ENCODE measurements at places on chromosomes 5 and 9.

DNA sequence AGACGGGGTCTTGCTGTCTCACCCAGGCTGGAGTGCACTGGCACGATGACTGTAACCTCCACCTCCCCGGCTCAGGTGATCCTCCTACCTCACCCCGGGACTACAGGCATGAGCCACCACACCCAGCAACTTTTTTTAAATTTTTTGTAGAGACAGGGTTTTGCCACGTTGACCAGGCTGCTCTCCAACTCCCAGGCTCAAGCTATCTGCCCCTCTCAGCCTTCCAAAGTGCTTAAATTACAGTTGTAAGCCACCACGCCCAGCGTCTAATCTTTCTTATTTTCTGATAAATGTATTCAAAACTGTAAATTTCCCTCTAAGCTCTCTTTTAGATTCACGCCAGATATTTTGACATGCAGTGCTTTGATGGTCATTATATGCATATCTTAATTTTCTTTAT, 10.3 kb downstream of the FRRS1L start:
- no peak for DNase-seq

GRCh38 chr5:34584165-34584564, 72.0 kb upstream of the RAI14 start:
- no peak for DNase-seq

DNA sequence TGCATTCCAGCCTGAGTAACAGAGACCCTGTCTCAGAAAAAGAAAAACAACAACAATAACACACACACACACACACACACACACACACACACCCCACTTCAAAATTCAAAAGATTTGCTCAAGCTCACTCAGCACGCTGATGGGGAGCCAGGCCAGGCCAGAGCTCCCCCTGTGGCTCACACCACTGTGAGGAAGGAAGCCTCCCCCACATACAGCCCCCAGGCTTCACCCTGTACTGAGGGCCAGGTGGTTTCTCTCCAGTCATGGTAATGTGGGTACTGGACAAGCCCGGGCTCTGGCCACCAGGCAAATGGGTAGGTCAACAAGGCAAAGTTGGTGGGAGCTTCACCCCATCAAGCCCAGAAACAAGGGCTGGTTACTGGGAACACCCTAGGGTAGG, 19.0 kb downstream of the ATOX1 start:
- no peak for DNase-seq

GRCh38 chr9:16191691-16192402, 639.0 kb downstream of the CCDC171 start:
- DNase-seq = peak; percentile 24

DNA sequence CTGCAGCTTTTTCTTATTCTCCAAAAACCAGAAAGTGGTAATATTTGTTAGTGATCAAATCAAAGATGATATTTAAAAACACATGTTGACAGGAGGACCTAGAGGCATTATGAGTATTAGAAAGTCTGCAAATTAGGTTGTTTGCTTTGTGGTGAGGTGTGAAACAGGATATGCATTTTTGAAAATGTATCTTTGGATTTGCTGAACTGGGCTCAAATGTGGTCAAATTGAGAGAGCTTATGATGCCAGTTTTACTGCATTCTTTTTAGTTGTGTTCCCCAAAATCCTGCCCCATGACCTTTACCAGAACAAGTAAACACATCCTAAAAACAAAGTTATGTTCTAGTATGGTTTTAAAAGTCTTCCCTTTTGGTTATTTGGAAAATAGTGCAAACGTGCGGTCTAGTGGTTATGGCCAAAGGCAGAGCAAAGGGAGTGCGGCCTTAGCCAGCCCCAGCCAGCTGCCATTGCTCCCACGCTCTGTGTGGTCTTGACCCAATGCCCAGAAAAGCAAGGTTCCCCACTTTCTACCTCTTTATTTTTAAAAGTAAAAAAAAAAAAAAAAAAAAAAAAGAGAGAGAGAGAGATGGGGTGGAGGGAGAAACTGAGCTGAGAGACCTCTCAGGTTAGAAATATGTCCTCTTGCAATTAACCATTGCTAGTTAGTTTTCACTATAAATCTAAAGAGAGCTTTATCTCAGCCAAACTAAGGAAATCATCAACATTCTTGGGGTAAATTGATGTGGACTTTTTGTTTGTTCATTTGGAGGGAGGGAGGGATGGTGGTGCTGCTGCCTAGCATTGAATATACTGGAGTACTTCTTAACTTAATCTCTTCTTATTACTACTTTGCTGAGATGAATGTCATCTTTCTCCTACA, 176.6 kb downstream of the ARHGAP26 start:
- DNase-seq = no peak

GRCh38 chr5:150498501-150498900, 9.4 kb upstream of the NDST1 start:
- no peak for DNase-seq

DNA sequence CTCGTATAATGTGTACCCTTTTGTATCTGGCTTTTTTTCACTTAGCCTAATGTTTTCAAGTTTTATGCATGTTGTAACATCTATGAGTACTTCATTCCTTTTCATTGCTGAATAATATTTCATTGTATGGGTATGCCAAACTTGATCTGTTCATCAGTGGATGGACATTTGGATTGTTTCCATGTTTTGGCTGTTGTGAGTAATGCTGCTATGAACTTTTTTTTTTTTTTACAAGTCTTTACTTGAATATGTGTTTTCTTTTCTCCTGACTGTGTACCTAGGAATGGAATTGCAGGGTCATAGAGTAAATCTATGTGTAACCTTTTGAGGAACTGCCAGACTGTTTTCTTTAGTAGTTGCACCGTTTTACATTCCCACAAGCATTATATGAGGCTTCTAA, 52.4 kb downstream of the MTREX start:
- no peak for DNase-seq

GRCh38 chr9:87140605-87141109, 193.4 kb upstream of the GAS1 start:
- no peak for DNase-seq

DNA sequence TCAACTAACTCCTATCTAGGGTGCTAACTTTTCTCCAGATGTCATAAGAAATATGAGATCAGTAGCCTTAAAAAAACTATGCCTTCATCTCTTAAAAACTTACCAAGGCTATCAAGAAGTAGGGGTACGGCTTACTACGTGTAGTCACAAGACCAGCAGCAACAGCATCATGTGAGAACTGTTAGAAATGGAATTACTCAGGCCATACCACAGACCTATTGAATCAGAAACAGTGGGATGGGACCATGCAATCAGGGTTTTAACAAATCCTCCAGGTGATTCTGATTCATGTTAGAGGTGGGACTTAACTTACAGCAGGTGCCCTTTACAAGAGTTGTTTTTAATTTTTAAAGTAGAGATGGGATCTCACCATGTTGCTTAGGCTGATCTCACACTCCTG, 4.6 kb downstream of the IFNE start:
- no peak for DNase-seq

DNA sequence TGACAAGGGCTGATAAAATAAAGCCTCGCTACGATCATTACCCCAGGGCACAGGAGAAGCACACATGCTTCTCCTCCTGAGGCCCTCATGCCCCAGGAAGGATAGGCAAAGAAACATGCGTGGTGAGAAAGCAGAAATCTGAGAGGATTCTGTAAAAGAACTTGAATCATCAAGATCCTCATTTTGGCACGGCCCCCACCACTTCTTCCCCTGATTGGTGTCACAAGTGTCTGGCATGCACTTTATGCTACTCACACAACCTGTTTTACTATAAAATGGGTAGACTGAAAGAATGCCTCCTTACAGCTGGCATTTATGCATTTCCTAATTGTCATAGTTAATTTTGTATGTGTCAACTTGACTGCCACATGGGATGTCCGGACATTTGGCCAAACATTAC, 32.1 kb downstream of the PCA3 start:
- no peak for DNase-seq

- DNase-seq = no peak
Measured at GRCh38 chr5:109910874-109911273, 221.1 kb downstream of the MAN2A1 start.

- DNase-seq = no peak
Measured at GRCh38 chr5:41517909-41518308, 7.5 kb upstream of the PLCXD3 start.

GRCh38 chr5:82364497-82364896, 86.3 kb upstream of the RPS23 start:
- DNase-seq = no peak

GRCh38 chr5:125746917-125747316, 676.3 kb upstream of the GRAMD2B start:
- DNase-seq = no peak

DNA sequence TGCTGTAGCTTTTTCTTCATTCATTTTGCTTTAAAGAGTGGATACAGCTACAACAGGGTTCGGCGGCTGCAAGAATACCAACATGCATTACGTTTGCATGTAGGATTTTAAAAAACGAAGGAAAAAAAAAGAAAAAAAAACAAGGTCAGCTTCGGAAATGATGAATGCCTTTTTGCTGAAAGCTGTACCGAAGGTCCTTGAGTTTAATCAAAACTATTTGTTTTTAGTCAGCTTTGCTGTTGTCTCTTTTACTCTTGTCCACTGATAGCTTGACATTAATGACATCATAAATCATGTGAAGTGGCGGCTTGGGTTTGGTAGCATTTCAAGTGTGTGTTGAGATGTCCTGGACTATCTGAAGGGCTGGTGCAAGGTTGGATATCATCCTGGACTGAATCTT, 779.1 kb downstream of the NR2F1-AS1 start:
- no peak for DNase-seq

DNA sequence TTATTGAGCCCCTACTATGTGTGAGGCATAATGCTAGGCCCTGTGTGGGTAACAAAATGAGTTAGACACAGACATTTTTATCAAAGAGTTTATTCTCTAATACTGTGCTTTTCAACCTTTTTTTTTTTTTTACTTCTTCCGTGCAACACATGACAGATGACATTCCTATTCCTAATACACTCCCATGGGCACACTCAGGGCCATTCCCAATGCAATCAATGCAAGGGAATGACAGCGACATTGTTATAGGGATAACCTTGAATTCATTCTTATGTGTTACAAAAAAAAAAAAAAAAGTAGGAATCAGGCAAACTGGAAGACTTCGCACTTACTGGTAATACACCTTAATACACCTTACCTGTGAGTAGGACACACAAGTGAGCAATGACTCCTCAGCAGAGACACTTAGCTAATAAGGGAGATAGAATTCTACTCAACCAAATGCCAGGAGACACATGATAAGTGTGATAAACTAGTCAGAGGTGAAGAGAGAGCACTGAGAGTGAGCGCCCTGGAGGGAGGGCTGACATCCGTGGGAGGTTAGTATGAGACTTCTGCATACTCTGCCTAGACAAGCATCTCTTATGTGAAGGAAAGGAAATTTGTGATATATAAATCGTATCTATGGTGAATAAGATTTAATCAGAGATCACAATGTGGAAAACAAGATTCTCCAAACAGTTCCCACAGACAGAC, 21.0 kb upstream of the ARSB start:
- no peak for DNase-seq

DNA sequence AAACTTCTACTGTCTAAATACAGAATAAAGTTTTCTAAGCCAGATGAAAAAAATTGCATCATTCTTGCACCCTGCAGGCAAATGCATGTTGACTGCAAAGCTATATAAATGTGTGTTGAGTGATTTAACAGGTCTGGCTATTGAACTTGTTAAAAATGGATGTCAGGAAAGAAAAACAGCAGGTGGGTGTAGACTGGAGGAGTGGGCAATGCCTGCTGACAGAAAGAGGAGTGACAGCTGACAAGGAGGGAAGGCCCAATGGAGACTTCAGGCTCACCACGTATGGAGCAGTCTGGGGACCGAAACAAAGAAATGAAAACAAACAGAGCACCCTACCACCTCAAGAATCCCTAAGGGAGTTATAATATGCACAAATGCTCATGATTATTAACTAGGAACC, 127.8 kb downstream of the GRIA1 start:
- DNase-seq = no peak

GRCh38 chr5:8848366-8848765, 697.5 kb downstream of the SEMA5A start:
- DNase-seq = no peak

- DNase-seq = no peak
Measured at GRCh38 chr5:14063138-14063537, 80.0 kb upstream of the TRIO start.

DNA sequence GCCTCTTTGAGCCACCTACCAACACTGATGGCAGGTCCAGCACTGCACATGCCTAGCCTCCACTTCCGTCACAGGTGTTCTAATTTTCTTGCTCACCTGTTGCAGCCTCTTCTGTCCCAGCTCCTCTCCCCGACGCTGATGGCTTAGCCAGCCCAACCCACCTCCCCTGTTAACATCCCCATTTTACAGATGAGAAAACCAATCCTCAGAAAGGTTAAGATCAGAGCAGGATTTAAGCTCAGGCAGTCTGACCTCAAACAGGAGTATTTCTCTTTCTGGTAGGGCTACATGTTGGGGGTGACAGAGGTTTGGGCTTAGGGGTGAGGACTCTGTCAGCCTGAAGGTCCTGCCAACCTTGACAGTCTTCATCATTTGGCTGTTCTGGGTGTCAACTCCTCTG, 74.5 kb upstream of the PITX1 start:
- DNase-seq = no peak

DNA sequence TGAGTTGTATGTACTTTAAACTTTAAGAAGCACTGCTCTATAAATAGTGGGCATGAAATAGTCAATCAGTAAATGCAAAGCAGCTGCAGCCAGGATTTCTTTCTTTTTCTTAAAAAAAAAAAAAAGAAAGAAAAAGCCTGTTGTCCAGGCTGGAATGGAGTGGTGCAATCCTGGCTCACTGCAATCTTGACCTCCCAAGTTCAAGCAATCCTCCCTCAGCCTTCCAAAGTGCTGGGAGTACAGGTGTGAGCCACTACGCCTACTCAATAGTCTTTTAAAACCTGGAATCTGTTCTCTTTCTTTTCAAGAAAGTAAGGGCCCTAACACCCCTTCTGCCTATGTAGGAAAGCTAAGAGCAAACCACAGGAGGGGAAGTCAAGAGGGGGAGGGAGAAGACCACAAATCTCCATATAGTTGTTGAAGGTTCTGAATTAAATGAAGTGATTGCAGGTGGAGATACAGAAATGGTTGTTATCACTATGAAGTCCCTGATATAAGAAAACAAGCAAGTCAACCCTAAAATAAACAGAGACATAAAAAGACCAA, 20.6 kb upstream of the TPD52L3 start:
- DNase-seq = no peak

DNA sequence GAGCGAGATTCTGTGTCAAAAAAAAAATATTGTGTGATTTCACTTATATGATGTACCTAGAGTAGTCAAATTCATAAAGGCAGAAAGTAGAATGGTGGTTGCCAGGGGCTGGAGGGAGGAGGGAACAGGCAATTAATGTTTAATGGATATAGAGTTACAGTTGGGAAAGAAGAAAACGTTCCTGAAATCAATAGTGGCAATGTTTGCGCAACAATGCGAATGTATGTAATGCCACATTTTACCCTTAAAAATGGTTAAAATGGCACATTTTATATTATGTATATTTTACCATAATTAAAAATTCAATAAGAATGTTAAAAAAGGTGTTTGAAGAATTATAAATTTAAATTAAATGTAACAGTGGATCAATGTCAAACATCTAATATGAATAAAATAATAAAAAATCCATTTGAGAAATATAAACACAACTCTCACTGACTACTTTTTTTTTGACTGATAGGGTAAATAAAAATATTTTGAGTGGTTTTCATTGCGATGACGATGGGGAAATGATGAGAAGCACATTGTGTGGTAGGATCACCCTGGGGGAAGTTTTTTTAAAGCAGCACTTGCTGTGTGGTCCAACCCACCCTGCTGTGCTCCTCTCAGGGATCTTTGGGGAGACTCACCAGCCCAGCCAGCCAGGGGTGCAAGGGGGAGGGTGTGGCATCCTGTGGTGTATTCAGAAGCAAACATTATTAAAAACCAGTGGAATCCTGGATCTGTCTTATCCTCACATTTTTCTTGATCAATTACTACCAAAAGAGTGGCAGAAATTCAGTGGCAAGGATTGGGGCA, 4.3 kb downstream of the FYB1 start:
- DNase-seq = no peak
